ENCODE measurements at places on chromosomes 16 and 17.

DNA sequence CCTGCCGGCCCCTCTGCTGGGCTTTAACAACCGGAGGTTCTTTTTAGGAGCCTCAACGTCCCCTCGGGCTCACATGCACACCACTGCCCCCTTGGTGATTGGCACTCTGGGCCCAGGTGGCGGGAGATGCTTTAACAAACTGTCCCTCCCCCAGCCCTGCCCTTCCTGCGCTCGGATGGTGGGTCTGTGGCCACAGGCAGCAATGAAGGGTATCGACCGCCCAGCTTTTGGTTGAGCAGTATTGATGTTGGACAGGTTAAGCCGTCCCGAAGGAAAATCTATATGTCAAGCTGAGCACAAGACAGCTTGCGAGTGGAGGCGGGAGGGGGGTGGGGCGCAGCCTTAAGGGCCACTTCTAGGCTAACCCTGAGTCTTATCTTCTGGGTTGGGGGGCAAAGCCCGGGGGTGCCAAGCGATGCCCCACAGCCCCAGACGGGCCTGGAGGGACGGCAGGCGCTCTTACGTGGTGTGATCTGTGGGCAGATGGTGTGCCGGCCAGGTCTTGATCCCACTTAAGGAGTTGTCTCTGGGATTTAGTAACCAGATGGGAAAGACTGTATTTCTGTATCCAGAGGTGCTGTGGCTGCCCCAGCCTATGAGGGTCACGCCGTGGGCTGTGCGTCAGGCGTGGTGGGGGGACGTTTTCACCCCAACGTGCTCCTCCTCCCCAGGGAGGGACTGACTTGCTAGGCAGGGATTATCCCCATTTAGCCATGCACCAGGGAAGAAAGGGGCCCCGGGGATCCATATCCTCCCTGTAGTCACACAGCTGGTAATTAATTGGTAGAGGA is 6.2 kb downstream of the GSE1 start:
- DNase-seq = no peak

- DNase-seq = no peak
Measured at GRCh38 chr17:80729761-80730160, 185.1 kb downstream of the RPTOR start.

DNA sequence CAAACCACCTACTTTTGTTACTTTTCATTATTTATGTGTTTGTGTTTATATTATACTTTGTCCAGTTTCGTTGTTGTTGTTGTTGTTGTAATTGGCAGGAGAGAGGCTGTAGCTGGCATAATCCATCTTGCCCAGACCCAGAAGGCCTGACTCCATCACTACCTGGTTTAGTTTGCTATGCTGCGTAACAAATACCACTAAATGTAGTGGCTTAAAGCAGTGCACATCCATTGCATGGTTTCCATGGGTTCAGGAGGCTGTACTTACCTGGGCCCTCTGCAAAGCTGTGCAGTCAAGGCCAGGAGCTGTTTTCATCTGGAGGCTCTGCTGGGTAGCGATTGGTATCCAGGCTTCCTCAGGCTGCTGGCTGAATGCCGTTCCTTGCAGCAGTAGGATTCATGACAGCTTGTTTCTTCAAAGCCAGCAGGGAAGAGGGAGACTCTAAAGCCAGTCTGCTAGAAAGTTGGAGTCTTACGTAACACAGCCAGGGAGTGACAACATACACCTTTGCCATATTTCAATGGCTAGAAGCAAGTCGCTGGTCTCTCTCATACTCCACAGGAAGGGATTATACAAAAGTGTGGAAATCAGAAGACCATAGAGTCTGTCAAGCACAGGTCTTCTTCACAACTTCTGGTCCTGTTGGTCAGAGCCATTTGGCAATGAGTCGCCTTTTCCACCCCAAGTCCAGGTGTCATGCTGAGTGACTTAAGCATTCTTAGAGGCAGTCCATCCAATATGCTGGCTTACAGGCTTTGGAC is 41.1 kb downstream of the TNRC6C start:
- no peak for DNase-seq

GRCh38 chr16:11257131-11257938 is 1.3 kb upstream of the SOCS1 start:
- peak; percentile 68 for DNase-seq

GRCh38 chr17:74380086-74380958 is 13.0 kb downstream of the GPR142 start:
- no peak for DNase-seq

- no peak for DNase-seq
Measured at GRCh38 chr17:50203086-50203485, 1.7 kb upstream of the COL1A1 start.

- DNase-seq = no peak
Measured at GRCh38 chr16:50279504-50279865, 13.1 kb downstream of the ADCY7 start.

DNA sequence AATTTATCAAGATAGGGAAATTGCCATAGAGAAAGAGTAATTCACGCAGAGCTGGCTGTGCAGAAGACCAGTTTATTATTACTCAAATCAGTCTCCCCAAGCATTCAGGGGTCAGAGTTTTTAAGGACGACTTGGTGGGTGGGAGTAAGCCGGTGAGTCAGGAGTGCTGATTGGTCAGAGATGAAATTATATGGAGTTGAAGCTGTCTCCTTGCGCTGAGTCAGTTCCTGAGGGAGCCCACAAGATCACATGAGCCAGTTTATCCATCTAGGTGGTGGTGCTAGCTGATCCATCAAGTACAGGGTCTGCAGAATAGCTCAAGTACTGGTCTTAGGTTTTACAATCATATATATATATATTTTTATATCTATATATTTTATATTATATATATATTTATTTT is 6.0 kb upstream of the AQP8 start:
- no peak for DNase-seq

GRCh38 chr17:43599046-43599395 is 52.9 kb upstream of the ETV4 start:
- DNase-seq = no peak

GRCh38 chr17:37110746-37111145 is 162.0 kb downstream of the AATF start:
- no peak for DNase-seq

GRCh38 chr17:8421571-8421970 is 14.1 kb upstream of the NDEL1 start:
- DNase-seq = no peak

- no peak for DNase-seq
Measured at GRCh38 chr17:6450926-6451832, 6.9 kb downstream of the PIMREG start.

DNA sequence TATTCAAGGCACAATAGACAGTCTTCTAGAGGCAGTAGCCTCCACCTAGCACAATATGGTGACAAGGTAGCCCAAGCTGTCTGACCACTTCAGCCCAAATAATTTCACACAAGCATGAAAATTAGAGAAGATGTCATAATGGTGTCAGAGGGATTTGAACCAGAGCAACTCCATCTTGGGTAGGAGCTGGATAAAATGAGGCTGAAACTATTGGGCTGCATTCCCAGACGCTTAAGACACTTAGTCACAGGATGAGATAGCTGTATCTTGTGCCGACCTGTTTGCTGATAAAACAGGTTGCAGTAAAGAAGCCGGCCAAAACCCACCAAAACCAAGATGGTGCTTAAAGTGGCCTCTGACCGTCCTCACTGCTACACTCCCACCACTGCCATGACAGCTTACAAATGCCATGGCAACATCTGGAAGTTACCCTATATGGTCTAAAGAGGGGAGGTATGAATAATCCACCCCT is 192.6 kb downstream of the CPPED1 start:
- no peak for DNase-seq

GRCh38 chr17:977166-977565 is 2.4 kb downstream of the NXN start:
- DNase-seq = no peak

DNA sequence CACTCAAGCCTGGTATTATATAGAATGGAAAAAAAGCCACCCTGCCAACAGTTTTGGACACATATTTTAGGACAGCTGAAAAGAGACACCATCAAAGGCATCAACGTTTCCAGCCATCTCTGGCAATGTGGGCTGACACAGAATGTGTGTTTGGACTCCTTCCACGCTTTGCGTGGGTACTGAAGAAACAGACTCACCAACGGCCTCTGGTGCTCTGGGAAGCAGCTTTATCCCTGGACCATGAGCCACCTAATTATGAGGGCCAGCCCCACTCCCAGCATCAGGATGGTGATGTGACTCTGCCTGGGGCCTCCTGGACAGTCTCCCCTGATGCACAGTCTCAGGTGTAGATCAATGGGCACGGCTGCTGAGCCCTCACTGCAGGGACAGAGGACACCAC is 27.9 kb downstream of the CCDC57 start:
- DNase-seq = no peak

- no peak for DNase-seq
Measured at GRCh38 chr17:36835036-36835435, 102.2 kb upstream of the LHX1 start.

DNA sequence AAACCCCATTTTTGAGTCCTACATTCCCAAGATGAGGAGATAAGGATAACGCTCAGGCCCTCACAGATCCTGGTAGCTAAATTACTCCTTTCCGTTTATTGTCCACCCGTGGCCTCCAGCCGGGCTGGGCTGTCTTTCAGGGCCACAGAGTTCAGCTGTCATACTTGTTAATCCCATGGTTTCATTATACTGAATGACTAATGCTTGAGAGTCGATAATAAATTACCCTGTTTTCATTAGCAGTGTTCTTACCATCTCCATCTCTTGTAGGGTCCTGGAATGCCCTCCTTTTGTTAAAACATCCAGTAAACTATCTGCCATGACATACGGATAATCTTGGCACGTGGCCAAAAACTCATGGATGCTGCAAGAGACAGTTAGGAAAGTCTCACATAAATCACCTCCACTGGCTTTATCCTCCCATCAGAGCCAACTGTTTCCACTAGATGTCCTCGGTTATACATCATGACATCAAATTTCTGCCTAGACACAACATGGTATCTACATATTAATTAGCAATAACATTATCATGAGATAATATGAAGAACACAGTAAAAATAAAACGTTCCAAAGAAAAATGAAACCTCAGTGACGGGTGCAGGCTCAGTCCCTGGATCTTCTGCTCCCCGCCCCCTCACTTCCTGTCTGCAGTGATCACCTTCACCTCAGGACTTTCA is 45.3 kb downstream of the BRD7 start:
- DNase-seq = no peak

GRCh38 chr17:55340176-55340575 is 75.4 kb downstream of the HLF start:
- DNase-seq = no peak

- DNase-seq = no peak
Measured at GRCh38 chr16:56320056-56320455, 105.3 kb downstream of the AMFR start.

GRCh38 chr16:5944971-5945370 is 847.4 kb upstream of the EEF2KMT start:
- DNase-seq = no peak

- DNase-seq = no peak
Measured at GRCh38 chr16:55655897-55656681, at the start of gene SLC6A2. TSS of gene SLC6A2 (plus strand) at chr16:55655988. CDS start at chr16:55656695, 707 bp downstream.

GRCh38 chr17:56319531-56319930 is 166.3 kb downstream of the ANKFN1 start:
- DNase-seq = no peak

DNA sequence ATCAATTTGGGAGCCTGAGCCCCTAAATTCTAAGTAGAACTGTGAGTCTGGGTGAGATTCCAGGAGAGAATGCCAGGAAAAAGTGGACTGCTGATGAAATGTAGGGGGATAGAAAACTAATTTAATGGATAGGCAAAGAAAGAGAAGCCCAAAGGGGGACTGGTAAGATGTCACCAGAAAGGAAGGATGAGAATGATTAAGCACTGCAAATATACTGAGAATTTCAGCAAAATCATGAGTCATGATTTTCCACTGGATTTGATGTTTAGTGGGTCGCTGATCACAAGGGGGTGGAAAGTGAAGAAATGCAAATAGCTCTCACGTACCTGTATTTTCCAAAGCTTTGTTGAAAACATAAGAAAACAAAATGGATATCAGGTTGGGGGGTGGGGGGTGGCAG is 201.8 kb downstream of the SLC39A11 start:
- no peak for DNase-seq

DNA sequence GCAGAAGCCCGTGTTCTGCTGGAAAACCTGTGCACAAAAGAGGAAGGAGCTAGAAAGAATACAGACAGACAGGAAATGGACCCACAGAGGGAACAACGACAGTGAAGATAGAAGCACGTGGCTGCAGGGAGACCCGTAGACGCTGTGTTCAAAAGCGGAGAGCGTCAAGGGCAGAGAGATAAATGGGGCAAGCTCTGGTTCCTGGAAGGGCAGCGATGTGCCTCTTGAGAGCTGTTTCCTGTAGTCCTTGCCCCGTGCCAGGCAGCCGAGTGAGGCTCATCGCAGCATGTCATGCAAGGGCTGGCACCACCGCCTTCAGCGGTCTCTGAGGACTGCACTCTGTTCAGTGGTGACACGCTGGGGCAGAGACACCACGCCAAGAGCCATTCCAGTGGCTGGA is 43.6 kb upstream of the CACNG5 start:
- DNase-seq = no peak

DNA sequence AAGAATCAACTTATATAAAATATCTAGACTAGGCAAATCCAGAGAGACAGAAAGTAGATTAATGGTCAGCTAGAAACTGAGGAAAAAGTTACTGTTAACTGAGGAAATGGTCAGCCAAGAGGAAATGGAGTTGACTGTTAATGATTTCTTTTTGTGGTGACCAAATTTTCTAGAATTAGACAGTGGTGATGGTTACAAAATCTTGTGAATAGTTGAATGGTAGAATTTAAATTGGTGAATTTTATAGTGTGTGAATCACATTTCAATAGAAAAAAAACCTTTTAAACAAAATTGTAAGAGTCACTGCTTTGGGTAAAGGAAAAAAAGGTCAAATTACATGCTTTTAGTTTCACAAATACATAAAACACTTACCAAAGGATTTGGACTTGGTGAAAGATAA is 30.0 kb downstream of the APPBP2 start:
- DNase-seq = no peak

GRCh38 chr16:68473358-68474070 is 25.2 kb upstream of the SMPD3 start:
- no peak for DNase-seq

DNA sequence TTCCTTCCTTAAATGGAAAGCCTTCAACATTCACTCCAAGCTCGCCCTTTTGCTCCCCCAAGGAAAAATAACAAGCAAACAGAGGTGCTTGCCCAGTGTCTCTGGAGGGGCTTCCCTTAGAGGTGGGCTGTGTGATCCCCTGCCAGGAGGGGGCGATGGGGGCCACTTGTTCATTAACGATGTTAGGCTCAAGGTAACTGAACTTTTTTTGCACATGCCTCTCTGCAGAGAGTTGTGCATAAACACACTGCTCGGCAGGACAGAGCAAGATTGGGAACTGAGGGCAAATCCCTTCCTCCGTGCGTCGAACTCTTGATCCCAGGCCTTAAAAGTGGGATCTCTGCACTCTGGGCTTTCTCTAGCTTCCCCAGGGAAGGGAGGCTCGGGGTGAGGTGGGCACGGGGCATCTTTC is 15.5 kb upstream of the NAGLU start:
- no peak for DNase-seq

DNA sequence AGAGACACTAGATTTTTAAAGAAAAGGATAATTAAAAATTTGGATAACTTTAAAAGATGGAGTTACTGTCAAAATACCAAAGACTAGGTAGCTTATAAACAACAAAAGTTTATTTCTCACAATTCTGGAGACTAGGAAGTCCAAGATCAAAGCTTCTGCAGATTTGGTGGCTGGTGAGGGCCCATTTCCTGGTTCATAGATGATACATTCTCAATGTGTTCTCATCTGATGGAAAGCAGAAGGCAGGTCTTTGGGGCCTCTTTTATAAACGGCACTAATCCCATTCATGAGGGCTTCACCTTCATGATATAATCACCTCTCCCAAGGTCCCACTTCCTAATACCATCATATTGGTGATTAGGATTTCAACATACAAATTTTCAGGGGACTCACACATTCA is 33.7 kb downstream of the NLK start:
- DNase-seq = no peak

- DNase-seq = no peak
Measured at GRCh38 chr17:82167028-82167427, 45.6 kb downstream of the CCDC57 start.
